ENCODE measurements at places on chromosomes 7 and 10.

DNA sequence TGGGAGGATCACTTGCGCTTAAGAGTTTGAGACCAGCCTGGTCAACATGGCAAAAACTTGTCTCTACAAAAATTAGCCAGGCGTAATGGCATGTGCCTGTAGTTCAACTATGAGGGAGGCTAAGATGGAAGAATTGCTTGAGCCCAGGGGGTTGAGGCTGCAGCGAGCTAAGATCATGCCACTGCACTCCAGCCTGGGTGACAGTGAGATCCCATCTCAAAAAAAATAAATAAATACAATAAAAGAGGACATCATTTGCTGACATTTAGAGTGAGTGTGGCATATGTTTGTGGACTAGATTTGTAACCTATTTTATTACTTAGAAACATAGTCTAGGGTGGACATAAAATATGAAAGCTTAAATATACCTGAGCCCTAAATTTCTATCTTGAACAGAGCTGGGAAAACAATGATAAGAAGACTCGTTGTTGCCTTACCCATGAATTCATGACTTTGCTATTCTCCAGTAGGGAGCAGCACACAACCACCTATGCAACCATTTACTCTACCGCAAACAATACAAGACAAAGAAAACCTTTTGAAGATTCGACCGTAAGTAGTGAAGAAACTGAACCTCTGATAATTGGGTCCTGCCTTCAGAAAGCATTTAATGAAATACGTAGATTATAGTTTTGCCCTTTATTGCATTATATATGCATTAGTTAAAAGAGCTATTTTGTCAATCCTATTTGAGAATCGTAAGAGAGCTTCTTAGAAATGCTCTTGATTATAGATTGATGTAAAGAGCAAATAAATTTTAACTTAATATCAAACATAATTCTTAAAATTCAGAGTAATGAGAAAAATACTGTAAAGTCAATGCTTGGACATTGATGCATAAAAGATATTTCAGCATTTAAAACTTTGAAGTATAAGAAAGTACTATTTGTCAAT lies 83.5 kb downstream of the GNAT3 start:
- DNase-seq: peak; percentile 84

DNA sequence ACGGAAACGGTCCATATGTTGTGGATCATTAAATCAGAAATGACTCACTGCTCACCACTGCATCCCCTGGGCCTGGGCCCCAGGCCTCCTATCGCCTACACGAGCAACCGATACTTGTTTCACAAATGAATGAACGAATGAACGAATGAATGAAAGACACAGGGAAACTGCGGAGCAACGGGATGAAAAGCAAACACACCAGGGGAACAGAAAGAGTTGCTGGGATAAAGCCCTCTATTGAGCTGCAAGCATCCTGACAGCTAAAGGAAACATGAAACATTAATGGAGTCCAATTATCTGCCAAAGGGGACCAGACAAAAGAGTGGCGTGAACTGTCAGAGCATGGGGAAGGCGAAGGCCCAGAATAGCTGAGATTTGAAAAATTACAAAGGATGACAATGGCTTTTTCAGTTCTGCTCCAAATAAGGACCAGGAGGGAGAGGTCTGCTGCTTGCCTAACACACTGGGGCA lies 92.1 kb downstream of the GRB10 start:
- peak; percentile 53 for DNase-seq

DNA sequence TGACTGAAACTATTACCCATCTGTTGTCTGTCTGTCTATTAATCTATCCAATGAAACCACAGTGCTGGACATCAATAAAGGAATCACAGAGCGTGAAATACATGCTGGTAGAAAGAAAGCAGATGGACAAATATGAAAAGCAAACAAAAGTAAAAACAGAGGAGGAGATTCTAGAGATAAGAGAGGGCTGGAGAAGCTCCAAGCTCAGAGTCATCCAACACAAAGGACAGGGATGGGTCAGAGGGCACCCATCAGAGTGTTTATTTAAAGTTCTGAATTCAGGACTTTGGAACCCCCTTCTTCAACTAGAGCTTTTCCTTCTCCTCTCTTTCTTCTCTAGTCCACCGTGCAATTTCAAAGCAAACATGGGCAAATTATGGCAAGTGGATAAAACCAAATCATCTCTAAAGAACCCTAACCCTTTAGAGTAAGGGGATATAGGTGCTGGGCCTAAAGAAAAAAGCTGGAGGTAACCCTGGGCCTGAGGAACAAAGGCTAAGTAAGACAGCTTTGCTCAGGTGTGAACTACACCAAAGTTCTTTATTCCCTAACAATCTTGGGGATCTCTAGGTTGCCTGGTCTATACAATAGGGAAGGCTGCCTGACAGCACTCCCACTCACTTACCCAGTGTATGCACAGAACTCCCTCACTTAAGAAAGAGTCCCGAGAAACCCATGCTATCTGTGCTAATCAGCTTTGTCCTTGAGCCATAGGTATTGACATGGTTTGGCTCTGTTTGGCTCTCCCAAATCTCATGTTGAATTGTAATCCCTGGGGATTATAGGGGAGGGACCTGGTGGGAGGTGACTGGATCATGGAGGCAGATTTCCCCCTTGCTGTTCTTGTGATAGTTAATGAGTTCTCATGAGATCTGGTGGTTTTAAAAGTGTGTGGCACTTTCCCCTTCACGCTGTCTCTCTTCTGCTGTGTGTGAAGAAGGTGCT lies 97.0 kb downstream of the BAMBI start:
- no peak for DNase-seq

- DNase-seq: no peak
These were observed 202.9 kb downstream of the GLRX3 start for GRCh38 chr10:130339091-130339490.

GRCh38 chr10:21746118-21746517 lies 212.1 kb downstream of the MLLT10 start:
- DNase-seq: no peak

GRCh38 chr10:43304687-43305333 lies 37.9 kb upstream of the RASGEF1A start:
- peak; percentile 38 for DNase-seq

DNA sequence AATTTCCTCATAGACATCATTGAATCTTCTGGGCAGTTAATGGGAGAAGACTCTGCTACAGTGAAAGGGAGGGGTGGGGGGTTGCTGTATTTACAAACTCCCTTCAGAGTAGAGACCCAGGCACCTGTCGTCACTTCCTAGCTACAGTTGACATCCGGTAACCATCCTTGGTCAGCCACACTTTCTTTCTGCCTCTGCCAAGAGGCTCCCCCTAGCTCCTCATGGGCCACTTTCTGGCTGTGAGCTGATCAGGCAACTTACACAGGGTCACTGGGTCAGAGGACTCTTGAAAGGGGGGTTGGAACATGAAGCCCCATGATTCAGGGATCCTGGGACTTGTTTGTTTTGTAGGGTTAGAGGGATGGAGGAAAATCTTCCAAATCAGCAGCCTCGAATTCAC lies 1.2 kb downstream of the TECPR1 start:
- DNase-seq: no peak

DNA sequence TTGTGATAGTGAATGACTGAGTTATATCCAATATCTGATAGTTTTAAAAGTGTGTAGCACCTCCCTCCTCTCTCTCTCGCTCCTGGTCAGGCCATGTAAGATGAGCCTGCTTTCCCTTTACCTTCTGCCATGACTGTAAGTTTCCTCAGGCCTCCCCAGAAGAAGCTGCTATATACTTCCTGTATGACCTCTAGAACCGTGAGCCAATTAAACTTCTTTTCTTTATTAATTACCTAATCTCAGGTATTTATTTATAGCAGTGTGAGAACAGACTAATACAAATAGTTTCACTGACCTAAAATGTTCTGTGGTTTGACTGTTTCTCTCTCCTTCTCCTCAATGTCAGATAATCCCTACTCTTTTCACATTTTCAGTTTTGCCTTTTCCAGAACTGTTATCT lies 321.3 kb upstream of the MBL2 start:
- no peak for DNase-seq

DNA sequence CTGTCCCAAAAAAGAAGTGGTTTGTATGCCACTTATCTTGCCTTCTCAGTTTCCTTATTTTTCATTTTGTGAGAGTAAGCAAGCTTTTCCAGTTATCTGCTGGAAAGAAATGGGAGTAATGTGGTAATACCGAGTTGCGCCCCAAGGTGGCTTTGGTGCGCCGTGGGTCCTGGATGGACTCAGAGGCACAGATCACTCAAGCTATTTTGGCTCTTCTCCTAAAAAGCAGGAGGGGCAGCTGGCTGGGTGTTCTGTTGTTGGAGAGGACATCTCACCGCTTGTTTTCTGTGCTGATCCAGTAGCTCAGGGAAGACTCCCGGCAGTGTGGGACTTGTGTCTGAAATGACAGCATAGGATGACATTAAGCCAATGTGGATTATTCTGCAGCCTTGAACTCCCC lies 16.4 kb downstream of the PRKRIP1 start:
- peak; percentile 39 for DNase-seq

DNA sequence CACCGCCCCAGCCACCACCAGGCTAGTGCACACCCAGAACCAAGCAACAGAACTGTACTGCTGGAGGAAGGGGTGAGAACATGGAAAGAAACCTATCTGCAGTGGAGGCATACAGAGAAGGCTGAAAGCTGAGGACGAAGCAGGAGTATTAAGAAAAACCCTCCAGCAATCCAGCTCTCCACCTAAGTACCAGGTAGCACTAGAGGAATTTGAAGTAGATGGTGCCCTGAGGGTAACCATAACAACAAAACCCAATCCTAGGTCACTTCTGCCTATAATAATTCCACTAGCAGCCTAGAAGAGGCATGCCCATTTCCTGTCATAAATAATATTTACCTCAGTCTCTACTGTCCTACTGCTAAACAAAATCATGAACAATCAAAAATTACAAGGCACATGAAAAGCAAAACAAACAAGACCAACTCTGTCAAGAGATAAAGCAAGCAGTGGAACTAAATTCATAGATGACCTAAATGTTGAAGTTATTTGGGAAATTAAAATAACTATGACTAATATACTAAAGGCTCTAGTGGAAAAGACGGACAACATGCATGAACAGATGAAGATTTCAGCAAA lies 51.1 kb downstream of the HYCC1 start:
- DNase-seq: no peak

DNA sequence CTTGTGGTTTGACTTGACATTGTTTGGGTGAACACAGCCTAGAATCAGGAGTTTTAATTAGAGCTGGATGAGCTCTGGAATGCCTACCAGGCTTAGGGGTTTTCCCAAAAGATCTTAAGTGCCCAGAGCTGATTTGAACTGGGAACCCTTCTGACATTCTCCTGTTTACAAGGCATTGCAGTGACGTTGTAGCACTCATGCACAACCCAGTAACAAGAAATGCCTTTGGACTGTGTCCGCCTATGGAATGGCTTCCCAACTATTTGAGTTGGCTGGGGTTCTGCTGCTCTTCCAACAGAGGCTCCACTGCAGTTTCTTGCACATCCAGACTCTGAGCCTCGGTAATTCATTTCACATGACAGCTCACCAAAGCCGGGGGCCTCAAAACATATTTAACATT lies 76.7 kb upstream of the MKX start:
- DNase-seq: peak; percentile 1

DNA sequence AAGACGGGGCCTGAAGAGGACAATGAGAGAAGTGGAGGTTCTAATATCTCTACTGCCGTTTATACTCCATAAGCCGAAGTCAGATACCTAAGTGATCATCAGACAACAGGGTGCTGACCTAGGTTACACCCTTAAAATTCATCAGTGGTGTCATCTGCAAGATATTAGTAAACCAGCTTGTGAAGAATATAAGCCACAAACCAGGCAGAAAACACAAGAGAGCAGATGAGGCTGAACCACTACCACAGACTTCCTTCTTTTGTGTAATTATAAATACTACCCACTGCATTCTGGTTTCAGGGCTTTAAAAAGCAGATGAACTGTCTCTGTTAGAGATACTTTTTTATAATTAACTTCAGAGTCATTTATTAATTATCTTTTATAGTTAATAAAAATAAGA lies 69.0 kb upstream of the LRRC17 start:
- no peak for DNase-seq

DNA sequence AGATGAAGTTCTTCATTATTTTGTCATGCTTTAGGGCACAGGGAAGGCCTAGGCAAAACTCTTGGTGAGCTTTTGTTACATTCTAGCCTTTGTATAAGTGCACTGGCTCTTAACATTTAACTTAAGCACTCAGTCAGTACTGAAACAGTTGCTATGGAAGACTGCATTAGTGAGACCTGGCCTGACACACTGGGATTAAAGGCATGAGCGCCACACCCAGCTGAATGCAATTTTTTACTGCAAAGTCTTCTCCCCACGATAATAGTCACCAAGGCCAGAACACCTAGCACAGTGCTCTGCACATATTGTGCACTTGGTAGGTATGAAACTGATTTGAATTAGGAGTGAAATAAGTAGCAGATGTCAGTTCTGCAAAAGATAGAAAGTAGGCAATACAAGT lies 41.2 kb upstream of the ZNF138 start:
- DNase-seq: no peak

DNA sequence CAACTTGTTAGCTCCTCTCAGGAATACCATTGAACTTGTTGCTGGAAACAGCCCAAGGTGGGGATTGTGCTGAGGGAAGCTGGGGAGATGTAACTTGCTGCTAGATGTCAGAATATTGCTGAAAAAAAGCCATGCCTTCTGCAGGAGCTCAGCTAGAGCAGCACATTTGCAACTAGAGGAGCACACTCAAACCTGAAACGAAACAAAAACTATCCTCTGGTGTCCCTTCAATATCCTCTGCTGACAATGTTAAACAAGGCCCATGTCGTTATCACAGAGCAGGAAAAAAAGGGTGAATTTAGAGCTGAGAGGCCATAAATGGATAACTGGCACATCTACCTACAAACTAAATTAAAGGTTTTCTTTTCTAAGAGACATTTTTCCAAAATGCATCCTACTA lies 53.7 kb upstream of the MACC1 start:
- no peak for DNase-seq

DNA sequence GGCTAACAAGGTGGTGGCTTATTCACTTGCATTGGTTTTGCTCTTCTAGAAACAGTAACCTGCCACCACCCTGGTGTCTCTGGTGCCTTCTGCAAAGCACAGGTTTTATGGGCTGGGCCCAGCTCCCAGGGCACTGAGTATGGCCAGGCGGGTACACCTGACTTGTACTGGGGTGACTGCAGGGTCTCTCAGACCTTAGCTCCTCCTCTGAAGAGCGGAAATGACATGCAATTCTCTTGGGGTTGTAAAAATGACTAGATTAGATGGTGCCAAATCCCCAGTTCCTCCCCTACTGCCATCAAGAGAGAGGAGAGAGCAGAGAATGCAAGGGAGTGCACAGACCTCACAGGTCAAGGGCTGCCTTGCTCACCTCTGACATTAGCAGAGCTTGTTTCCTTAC lies 14.7 kb downstream of the ESYT2 start:
- peak; percentile 27 for DNase-seq

GRCh38 chr7:132446260-132446659 lies 130.0 kb downstream of the PLXNA4 start:
- no peak for DNase-seq

Data from fibroblast of pulmonary artery (primary cell).